ENCODE measurements at places on chromosomes 1 and 21.
A peak's percentile ranks its signal among the peaks of the same experiment; 100 is the strongest.

- no peak for DNase-seq
Measured at GRCh38 chr1:71351438-71351837, 270.6 kb upstream of the ZRANB2 start.

- no peak for DNase-seq
Measured at GRCh38 chr1:119482517-119483425, 24.2 kb upstream of the HSD3B1 start.

DNA sequence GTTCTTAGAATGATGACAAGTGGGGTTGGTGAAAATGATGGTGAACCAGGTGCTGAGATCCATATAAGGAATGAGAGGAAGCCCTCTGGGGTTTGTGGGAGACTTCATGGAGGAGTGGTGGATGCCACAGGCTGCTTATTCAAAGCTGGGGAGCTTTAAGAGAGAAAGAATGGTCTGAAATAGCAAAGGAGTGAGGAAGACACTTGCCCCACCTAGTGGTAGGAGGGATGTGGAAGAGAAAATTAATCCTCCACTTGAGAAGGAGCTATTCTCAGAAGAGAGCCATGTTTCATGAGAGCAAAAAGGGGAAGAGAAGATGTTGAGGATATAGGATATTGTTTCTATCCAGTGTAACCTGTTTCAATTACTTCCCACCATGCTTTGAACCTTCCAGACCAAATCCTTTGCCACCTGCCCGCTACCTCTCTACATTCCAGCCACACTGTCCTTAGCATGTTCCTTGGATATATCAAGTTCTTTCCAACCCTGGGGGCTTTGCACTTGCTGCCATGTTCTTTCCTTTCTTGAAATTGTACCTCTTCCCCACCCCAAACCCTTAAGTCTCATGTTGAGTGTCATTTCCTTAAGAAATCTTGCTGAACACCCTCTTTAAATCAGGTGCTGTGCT, 19.6 kb upstream of the ZNF648 start:
- DNase-seq: no peak

DNA sequence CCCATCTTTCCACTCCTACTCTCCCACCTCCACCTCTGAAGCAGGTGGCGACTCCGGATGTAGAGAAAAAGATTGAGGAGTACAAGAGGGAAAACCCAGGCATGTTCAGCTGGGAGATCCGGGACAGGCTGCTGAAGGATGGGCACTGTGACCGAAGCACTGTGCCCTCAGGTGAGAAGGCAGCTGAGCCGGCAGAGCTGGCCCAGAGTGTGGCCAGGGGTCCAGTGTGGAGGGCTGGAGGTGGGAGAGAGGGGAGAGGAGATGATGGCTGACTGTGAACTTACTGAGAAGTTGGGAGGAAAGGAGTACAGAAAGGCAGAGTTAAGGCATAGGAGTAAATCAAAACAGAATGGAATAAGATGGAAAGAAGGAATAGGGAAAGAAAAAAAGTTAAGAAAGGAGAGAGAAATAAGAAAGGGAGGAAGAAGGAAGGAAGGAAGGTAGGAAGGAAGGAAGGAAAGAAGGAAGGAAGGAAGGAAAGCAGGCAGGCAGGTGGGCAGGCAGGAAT, 4.5 kb downstream of the PAX7 start:
- DNase-seq: no peak

- no peak for DNase-seq
Measured at GRCh38 chr1:170800812-170801211, 134.5 kb upstream of the MROH9 start.

GRCh38 chr21:39332175-39332574, 16.7 kb downstream of the HMGN1 start:
- no peak for DNase-seq

DNA sequence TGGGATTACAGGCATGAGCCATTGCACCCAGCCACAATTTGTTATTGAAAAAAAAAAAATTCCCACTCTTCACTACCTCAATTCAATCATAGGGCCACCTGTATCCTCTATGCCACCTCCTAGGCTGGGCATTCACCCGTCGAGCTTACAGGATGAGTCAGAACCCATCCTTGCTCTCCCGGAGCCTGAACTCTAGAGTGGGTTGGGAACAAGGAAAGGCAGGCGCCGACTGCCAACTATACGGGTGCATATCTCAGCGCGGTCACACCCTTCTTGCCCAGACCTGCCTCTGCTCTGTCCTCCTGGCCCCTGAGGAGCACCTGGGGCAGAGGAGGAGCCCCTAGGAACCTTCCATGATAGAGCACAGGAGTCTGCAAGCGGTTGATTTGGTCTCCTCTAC, 21.4 kb upstream of the LBR start:
- no peak for DNase-seq

GRCh38 chr1:81703391-81703755, 97.4 kb upstream of the ADGRL2 start:
- no peak for DNase-seq

- DNase-seq: no peak
Measured at GRCh38 chr1:117499071-117499470, 106.8 kb upstream of the TENT5C start.

DNA sequence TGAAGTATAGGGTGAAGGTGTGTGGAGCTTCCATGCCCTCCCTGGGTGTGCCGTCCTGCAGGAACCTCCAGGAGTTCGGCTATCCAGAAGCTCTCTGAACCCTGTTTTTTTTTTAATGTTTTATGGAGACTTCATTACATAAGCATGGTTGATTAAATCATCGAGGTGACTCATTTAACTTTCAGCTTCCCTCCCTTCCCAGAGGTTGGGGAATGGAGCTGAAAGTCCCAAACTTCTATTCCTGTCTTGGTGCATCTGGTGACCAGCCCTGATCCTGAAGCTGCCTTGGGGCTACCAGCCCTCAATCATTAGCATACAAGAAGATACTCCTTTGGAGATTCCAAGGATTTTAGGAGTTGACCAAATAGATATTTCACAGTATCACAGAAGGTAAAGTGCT, 9.5 kb downstream of the RRP15 start:
- DNase-seq: no peak

DNA sequence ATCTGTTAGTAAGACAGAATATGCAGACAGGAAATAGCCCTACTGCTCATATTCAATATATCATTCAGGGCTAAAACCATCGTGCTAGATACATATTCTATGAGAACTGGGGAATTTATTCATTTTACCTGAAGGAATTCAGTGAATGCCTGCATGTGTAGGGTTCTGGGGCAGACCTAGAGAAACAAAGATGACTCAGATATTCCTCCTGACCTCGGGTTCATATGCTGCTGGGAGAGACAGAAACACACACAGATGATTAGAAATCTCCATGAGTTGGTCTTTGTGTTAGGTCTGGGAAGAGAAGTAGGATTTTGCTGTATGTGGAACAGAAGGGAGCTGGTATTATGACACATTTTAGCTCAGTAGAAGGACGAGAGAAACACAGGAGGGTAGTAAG, 176.5 kb upstream of the ST6GALNAC5 start:
- no peak for DNase-seq

DNA sequence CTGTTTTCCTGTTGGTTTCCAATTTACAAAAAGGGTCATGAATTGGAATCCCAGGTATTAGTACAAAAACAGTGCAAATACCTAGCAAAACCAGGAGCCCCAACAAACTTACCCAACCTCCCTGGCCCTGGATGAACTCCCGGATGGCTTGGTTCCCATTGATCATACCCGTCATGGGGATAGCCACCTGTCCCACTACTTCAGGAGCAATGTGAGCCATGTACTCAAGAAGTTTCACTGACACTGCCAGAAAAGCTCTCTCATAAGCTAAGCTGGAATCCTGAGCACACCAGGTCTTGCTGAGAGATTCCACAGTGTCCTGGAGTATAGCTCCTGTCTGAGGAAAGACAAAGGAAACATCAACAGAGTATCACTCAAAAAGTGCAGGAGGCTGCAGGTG, 5.7 kb downstream of the BCL2L15 start:
- DNase-seq: no peak

- no peak for DNase-seq
Measured at GRCh38 chr21:18430341-18430740, 26.8 kb upstream of the TMPRSS15 start.

DNA sequence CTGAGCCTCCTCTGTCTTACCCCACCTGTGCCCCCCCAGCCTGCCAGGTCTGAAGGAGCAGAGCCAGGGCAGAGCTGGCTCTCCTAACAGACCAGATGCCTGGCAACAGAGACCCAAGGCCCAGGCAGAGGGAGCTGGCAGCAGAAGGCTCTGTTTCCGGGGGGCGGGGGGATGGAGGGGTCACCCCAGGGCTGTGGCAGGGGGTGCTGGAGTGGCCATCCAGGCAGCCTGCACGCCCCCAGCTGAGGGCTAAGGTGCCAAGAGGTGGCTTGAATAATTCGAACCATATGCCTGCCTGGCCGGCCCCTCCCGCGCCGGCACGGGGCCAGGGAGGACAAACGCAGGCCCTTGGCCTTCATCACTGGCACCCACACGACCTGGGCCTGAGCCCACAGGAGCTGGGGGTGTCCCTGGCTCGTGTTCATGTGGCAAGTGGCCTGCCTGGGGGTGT, 16.0 kb upstream of the PLEKHG5 start:
- DNase-seq: no peak

DNA sequence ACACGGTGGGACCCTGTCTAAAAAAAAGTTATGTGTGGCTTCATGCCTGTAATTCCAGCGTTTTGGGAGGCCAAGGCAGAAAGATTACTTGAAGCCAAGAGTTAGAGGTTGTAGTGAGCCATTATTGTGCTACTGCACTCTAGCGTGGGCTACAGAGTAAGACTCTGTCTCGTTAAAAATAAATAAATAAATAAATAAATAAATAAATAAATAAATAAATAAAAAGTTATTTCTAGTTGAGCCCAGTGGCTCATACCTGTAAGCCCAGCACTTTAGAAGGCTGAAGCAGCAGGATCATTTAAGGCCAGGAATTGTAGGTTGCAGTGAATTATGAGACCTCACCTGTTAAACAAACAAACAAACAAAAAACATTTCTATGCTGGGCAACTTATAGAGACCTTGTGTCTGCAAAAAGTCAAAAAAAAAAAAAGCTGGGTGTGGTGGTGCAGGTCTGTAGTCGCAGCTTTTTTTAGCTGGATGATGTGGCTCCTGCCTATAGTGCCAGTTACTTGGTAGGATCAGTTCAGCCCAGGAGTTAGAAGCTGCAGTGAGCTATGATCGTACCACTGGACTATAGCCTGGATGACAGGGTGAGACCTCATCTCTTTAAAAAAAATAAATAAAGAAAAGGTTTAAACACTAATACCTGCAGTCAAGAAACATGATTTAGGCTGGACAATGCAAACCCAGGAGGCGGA, 25.6 kb downstream of the GON4L start:
- no peak for DNase-seq

GRCh38 chr1:227742738-227743715, 7.8 kb downstream of the SNAP47 start:
- no peak for DNase-seq

GRCh38 chr1:221910222-221910621, 168.3 kb upstream of the DUSP10 start:
- DNase-seq: no peak

DNA sequence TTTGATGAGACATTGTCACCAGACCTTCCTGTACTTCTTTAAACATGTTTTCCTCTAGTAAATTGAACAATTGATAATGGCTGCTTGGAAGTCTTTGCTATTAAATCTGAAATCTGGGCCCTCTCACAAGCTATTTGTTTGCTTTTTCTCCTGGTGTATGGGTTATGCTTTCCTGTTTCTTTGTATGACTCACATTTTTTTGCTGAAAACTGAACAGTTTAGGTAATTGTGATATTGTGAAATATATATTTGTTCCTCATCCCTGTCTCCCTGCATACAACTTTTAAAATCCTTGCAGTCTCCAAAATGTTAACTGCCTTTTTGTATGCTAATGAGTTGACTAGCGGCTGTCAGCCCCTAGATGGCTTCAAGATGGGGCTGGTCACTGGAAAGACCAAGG, 61.6 kb downstream of the MAP3K21 start:
- no peak for DNase-seq

GRCh38 chr1:3987669-3988235, 87.7 kb upstream of the C1orf174 start:
- DNase-seq: no peak

- peak; percentile 20 for DNase-seq
Measured at GRCh38 chr1:184036517-184036949, 995 bp downstream of the COLGALT2 start.

- peak; percentile 53 for DNase-seq
Measured at GRCh38 chr1:87151500-87152421, 176.9 kb upstream of the LMO4 start.

GRCh38 chr1:37556712-37557196, at the start of gene DNALI1:
TSS of gene DNALI1 (plus strand) at chr1:37556940. CDS start at chr1:37556995, 55 bp downstream.
- DNase-seq: peak; percentile 87

DNA sequence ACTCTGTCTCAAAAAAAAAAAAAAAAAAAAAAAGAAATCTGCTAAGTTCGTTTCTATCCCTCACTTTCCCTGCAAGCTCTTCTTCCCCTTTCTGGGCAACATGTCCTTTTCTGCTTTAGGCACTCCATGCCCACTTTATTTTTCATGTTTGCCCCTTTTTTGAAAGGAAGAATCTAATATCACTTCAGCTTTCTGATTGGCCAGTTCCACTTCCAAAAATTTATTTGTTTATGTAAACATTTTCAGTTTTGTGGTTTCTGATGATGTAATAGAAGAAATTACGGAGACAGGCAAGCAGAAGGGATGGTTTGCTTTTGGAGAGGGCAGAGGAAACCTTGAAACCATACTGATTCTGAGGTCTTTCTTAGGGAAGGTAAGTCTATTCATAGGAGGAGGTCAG, 15.1 kb downstream of the IFNAR1 start:
- no peak for DNase-seq

- DNase-seq: no peak
Measured at GRCh38 chr21:42988236-42988965, 14.0 kb downstream of the PKNOX1 start.

GRCh38 chr1:52102336-52103013, 39.4 kb upstream of the ZFYVE9 start:
- DNase-seq: no peak

DNA sequence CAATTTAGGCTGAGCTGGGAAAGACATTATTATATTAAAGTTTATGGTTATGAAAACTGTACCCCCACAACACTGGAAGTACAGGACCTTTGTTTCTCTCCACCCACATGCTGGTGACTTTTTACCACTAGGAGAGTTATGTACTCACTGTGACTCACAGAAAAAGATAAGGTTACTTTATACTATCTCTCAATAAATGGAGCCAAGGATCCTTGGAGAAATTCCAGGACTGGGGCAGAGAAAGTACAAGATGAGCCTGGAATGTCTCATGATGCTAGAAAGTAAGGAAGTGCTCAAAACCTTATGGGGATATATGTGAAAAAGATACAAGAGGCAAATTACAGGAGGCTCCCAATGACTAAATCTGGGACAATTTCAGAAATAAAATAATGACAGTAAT, 63.9 kb upstream of the C1orf105 start:
- no peak for DNase-seq

- no peak for DNase-seq
Measured at GRCh38 chr1:180236698-180237509, 6.8 kb downstream of the LHX4 start.

GRCh38 chr1:28244549-28245251, 8.8 kb downstream of the ATP5IF1 start:
- DNase-seq: no peak

DNA sequence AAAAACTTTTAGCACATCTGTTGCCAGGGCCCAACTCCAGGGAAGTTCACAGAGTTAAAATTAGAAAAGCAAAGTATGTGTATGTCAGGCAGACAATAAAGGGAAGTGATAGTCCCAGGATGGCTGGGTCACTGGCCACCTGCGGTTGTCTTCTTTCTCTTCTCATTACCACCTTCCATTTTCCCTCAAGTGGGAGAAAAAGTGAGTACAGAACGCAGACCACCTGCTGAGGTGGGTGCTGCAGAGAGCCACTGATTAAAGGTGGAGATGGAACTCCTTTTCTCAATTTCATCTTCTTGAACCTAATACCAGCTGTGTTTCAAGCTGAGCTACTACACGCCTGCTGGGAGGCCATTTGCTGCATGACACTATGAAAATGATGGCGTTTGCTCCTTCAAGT, 88.8 kb upstream of the PDE4B start:
- DNase-seq: no peak

All from progenitor cell of endocrine pancreas (in vitro differentiated cells).